Memory B cell (primary cell): ENCODE measurements at places on chromosomes 16 and 17.

DNA sequence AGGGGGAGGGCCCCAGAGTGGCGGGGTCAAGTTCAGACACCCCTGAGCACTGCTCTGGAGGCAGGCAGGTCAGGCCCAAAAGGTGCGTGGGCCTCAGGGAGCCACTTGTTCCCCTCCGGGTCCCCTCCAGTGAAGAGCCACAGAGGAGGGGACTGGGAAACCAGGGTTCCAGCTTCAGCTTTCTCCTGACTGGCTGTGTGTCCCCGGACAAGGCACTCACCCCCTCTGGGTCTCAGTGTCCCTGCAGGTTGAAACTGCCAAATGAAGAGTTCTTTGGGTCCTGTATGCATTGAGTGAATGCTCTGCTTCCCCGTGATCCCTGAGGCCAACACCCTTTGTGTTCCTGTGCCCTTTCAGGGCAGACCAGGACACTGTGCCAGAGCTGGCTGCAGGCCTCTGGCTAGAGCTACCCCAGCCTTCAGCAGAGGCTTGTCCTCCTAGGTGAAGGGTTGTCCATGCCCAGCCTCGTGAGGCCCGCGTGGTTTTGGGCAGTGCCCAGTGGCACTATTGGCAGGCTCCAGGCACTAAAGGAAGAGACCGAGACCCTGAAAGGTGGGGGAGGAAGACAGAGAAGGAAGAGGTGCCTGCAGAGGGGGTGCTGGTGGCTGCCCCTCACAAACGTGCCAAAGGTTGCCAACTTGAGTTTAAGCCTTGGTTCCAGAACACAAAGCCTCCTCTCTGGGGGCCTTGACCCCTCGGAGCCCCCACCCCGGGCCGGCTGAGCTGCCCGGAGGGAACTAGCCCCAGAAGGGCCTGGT, 13.3 kb upstream of the WNT3 start:
- H3K4me3 ChIP-seq: no peak overlapping the region
- DNase-seq: no peak
- H3K27me3 ChIP-seq: peaks cover 4% of the 10 kb centered on the region

DNA sequence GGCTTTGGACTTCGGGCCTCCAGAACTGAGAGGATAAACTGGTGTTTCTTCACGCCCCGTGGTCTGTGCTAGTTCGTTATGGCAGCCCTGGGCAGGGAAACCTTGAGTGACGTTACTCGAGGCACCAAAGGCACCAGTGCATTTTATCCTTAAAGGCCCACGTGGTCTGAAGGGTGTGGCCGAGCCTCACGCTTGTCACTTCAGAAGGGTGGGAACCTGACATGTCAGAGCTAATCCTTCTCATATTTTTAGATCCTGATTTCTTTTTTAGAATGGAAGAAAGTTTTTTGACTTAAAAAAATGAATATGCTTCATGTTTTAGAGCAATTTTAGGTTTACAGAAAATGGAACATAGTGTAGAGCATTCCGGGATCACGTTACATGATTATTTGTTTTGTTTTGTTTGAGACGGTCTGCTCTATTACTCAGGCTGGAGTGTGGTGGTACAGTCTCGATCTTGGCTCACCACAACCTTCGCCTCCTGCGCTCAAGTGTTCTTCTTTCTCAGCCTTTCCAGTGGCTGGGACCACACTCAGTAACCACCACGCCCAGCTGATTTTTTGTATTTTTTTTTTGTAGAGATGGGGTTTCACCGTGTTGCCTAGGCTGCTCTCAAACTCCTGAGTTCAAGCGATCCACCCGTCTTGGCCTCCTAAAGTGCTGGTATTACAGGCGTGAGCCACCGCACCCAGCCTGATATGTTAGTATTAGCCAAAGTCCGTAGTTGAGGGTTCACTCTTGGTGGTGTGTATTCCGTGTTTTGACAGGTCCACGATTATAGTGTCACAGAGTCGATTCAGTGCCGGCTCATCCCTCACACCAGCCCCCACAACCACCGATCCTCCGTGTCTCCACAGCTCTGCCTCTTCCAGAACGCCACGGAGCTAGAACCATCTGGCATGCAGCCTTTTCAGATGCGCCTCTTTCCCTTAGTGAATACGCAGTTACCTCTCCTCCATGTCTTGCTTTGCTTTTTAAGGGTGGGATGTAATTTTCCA, 47.9 kb downstream of the RAB11FIP3 start:
- no peaks in the 10 kb centered on the region for H3K27me3 ChIP-seq
- no peaks in the 10 kb centered on the region for H3K4me1 ChIP-seq
- H3K4me3 ChIP-seq: no peak overlapping the region
- DNase-seq: no peak
- H3K36me3 ChIP-seq: peaks cover 7% of the 10 kb centered on the region
- H3K27ac ChIP-seq: no peak overlapping the region

DNA sequence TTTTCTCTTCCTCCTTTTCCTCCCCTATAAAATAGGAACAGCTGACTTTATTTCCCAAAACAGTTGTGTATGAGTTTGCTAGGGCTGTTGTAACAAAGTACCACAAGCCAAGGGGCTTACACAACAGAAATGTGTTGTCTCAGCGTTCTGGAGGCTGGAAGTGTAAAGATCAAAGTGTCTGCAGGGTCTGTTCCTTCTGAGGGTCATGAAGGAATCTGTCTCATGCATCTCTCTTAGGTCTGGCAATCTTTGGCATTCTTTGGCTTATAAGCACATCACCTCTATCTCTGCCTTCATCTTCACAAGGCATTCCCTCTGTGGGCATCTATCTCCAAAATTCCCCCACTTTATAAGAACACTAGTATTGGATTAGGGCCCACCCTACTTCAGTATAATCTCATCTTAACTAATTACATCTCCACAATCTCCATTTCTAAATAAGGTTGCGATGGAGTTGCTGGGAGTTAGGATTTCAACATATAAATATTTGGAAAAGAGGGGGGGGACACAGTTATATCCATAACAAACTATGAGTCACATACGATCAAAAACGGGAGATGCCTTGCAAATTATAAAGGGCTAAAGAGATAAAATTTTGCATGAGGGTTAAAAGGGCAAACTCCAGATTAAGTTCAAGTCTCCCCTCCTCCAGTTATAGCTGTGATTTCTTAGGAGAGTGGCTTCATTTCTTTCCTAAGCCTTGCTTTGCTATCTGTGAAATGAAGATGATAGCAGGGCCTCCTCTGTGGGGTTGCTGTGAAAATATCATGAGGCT, 109.7 kb downstream of the VAT1L start:
- H3K4me1 ChIP-seq: no peaks in the 10 kb centered on the region
- no peak overlapping the region for H3K4me3 ChIP-seq
- no peak for DNase-seq
- peaks cover 3% of the 10 kb centered on the region for H3K27me3 ChIP-seq
- H3K36me3 ChIP-seq: no peaks in the 10 kb centered on the region

- no peaks in the 10 kb centered on the region for H3K36me3 ChIP-seq
- H3K4me3 ChIP-seq: no peak overlapping the region
- peaks cover 9% of the 10 kb centered on the region for H3K27me3 ChIP-seq
Measured at GRCh38 chr16:2713985-2714774, 5.8 kb downstream of the PRSS27 start.

DNA sequence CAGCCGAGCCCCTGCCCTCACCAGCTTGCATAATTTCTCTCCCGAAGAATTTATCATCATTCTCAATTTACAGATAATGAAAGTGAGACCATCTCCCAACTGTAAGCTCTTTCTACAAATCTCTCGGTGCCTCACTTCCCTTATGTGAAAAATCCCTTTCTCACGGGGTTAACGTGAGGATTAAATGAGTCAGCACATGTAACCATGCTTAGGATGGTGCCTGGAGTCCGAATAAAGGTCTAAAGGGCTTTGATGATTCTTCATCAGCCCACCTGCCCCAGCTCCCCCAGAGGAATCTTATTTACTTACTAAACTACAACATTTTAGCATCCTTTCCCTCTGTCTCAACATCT, 24.8 kb upstream of the PIK3R6 start:
- peak overlapping the region; percentile 84 for H3K27ac ChIP-seq
- peaks cover 21% of the 10 kb centered on the region for H3K4me1 ChIP-seq
- peaks cover 21% of the 10 kb centered on the region for H3K36me3 ChIP-seq

- H3K4me1 ChIP-seq: peaks cover 11% of the 10 kb centered on the region
- H3K27ac ChIP-seq: no peak overlapping the region
- H3K4me3 ChIP-seq: no peak overlapping the region
- DNase-seq: no peak
- H3K27me3 ChIP-seq: no peaks in the 10 kb centered on the region
Measured at GRCh38 chr17:47669081-47669480, 19.4 kb downstream of the KPNB1 start.

DNA sequence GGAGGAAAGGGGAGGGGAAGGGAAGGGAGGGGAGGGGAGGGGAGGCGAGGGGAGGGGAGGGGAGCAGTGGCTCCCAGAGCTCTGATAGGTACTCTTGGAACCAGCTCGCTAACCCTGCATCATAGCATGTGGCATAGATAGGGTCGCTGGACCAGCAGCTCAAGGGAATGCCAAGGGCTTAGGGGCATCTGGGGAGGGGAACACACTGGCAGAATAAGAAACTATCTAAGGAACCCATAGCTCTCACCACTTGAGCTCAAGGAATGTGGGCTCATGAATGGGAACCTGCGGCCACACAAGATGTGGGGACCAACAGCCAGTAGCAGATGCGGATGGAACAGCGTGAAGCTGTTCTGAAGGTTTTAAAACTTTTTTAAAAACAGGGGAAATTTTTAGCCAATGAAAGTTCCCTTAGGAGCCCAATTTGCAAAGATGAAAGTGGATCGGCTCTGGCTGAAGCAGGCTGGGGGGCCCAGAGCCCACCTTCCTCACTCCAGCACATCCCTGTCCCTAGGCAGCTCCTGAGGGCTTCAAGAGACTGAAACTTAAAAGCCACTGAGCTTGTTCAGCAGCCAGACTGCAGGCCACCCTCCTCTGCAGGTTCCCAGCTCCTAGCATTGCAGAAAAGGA, 46.9 kb downstream of the PIMREG start:
- H3K27ac ChIP-seq: no peak overlapping the region
- peaks cover 7% of the 10 kb centered on the region for H3K4me1 ChIP-seq
- no peaks in the 10 kb centered on the region for H3K36me3 ChIP-seq
- DNase-seq: no peak
- peaks cover 16% of the 10 kb centered on the region for H3K27me3 ChIP-seq

- DNase-seq: no peak
- H3K27ac ChIP-seq: no peak overlapping the region
- H3K4me3 ChIP-seq: no peak overlapping the region
- no peaks in the 10 kb centered on the region for H3K36me3 ChIP-seq
- H3K4me1 ChIP-seq: no peaks in the 10 kb centered on the region
- H3K27me3 ChIP-seq: peaks cover 1% of the 10 kb centered on the region
Measured at GRCh38 chr17:78306913-78307312, 53.0 kb downstream of the SOCS3 start.

- peaks cover 18% of the 10 kb centered on the region for H3K4me1 ChIP-seq
- H3K27ac ChIP-seq: no peak overlapping the region
- H3K27me3 ChIP-seq: no peaks in the 10 kb centered on the region
- H3K4me3 ChIP-seq: no peak overlapping the region
- H3K36me3 ChIP-seq: peaks cover 6% of the 10 kb centered on the region
- DNase-seq: no peak
Measured at GRCh38 chr16:53787423-53787822, 83.5 kb downstream of the FTO start.

DNA sequence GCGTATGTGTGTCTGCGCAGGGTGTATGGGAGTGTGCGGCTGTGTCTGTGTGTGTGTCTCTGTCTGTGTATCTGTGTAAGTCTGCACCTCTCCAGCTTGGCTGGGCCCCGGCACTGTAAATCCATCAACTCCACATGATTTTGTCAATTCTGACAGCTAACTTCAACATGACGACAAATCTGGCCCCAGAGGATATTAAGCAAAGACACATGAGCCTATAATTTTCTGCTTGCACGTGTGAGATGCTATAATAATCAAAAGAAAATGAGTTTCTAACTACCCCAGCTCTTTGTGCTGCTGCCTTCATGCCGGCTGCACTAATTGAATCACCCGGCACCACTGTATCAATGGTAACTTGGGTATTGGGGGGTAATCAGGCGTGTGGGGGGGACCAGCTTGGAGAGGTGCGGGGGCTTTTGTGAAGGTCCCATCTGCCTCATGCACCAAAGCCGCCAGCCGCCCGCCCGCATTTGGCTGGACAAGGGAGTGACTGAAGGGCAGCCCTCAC, 57.6 kb upstream of the LHX1 start:
- H3K27me3 ChIP-seq: peaks cover 17% of the 10 kb centered on the region
- H3K36me3 ChIP-seq: no peaks in the 10 kb centered on the region
- peaks cover 3% of the 10 kb centered on the region for H3K4me1 ChIP-seq

- H3K27ac ChIP-seq: no peak overlapping the region
- H3K27me3 ChIP-seq: no peaks in the 10 kb centered on the region
- DNase-seq: peak; percentile 22
- H3K36me3 ChIP-seq: peaks cover 29% of the 10 kb centered on the region
- H3K4me3 ChIP-seq: no peak overlapping the region
Measured at GRCh38 chr16:10971560-10971961, 27.2 kb downstream of the CLEC16A start.

DNA sequence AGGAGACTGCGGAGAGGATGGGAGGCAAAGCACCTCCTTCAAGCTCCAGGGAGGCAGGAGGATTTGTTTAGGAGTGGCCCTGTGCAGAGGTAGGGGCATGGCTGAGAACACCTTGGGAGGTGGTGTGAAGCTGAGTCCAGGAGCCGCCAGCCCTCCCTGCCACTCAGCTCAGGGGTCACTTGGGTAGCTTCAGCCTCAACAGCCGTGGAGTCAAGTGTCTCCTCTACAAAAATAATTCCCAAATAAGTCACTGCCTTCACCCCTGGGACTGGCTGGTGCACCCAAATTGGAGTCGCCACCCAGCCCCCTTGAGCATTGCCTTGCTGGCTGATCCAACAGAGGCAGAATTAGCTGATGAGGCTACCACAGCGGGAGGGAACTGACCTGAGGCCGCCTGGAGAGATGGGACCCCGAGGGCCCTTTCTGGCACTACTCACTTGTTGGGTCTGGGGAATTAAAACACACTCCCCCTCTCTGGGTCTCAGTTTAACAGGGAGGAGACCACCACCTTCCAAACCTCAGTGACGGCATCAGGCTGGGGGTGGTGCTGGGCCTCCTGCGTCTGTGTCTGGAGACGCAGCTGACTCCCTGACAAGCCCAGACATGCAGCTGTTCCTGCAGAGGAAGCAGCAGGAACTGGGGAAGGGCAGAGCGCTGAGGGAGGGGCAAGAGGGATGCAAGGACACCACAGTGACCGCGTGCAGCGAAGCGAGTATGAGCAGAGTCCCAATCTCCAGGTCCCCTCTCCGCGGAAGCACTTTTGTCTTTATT, 87.9 kb upstream of the TOB1 start:
- H3K27me3 ChIP-seq: peaks cover 3% of the 10 kb centered on the region
- no peak for DNase-seq
- H3K4me3 ChIP-seq: no peak overlapping the region
- H3K27ac ChIP-seq: no peak overlapping the region
- H3K36me3 ChIP-seq: no peaks in the 10 kb centered on the region
